H54 (cell line): ENCODE measurements at places on chromosomes 11 and 22.

GRCh38 chr11:35289821-35290220, 129.5 kb downstream of the SLC1A2 start:
- peak; percentile 33 for DNase-seq

DNA sequence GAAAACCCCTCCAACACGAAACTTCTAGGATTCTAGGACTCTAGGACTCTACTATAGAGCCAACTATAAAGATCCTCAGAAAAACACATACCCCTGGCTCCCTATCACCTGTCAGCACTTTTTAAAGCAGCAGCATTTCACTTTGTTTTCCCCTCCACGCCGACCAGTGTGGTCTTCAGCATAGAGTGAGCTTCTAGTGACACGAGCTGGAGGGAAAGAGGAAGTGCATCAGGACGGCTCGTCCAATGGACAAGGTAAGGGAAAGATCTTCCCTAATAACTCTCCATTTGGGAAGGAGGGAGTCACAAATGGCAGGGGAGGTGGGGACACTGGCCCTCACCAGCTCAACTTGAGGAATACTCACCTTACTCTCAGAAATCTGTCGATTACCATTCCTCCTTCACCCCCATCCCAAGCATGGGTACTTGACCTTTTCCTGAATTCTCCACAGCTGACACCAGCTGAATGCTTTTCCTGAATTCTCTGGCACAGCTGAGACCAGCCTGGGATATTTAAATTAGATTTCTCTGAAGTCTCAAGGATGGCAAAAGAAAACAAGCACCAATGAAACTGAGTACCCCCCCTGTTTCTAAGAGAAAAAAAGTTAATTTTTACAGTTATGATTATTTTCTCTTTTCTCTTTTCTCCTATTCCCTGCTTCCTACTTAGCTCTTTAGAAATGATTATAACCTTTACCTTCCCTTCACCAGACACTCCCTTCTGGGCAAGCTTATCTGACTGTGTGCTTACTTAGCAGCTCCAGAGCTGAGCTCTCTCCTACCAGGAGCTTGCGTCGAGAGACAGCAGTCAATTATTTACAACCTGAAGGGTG, 33.3 kb upstream of the NNMT start:
- DNase-seq, result peak; percentile 26

DNA sequence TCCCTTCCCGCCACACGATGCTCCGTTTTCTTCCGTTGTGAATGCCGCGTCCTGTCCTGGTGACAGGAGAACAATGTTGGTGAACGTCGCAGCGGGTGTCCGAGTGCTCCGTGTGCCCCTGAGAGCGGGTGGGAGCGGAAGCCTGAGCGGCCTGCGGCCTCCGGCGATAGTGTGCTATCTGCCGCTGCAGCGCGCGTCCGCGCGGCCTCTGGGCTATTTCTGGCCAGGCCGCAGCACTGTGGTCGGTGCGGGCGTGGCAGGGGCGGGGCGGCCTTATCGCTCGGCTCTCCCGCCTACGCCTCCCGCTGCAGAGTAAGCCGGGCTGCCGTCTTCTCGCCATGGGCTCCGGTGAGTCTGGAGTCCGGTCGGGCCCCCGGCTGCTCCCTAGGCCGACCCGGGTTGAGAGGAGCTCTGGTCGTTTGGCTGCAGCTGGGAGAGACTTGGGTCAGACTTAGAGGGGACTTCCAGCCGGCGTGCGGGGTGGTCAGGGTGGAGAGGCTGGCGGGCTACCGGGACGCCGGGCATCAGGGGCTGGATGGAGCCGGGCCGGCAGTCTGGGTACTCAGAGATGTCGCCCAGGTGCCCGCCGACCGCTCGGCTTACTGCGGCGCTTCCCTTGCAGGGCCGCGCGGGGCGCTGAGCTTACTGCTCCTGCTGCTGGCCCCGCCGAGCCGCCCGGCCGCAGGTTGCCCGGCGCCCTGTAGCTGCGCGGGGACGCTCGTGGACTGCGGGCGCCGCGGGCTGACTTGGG, at the start of gene GP1BB:
Gene GP1BB (plus strand): TSS at position 308 of the 751 bp plus-strand sequence. CDS start 31 bp downstream, at position 339.
- DNase-seq, result no peak

GRCh38 chr22:45891021-45891421, 85.9 kb downstream of the WNT7B start:
- no peak for DNase-seq

GRCh38 chr11:68213135-68213515, at the start of gene KMT5B:
KMT5B (minus strand) TSS chr11:68213296; CDS start chr11:68190076, 23,220 bp downstream.
- no peak for DNase-seq

GRCh38 chr11:130916910-130917309, 631 bp upstream of the SNX19 start:
- no peak for DNase-seq

DNA sequence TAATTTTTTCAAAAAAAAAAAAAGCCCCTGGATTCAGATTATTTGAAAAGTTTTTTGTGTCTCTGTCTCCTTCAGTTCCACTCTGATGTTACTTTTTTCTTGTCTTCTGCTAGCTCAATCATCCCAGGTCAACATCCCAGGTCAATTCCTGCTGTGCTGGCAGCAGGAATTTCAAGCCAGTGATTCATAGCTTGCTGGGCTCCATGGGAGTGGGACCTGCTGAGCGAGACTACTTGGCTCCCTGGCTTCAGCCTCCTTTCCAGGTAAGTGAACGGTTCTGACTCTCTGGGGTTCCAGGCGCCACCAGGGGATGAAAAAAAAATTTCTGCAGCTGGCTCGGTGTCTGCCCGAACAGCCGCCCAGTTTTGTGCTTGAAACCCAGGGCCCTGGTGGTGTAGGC, 31.4 kb downstream of the PLAAT5 start:
- DNase-seq, result no peak

- DNase-seq, result no peak
These were observed 134.1 kb downstream of the COMMD9 start for GRCh38 chr11:36155124-36155561.
